Iris pigment epithelial cell (primary cell): ENCODE measurements at places on chromosomes 12 and 14.

GRCh38 chr12:106138357-106138632, 459 bp downstream of the NUAK1 start:
- no peak for DNase-seq

DNA sequence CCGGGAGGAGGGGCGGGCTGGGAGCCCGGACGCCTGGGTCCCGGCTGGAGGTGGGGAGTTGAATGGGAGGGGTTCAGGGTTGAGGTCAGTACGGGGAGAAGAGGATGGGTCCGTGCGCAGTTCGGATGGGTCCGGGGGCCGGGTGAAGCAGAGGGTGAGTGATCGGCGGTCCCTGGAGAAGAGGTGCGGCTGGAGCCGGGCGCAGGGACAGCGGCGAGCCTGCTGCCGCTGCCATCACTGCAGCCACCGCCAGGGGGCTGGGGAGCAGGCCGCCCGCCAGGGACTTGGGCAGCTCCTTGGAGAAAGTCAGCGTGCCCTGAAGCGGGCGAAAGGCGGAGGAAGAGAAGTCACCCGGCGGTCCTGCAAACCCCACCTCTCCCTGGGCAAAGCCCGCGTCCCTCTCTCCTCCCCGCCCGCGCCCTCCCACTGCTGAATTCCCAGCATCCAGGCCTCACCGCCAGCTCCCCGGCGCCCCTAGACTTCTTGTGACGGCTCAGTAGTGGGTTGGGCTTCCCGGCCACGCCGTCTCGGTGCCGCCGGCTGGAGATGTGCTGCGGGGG, 6.0 kb upstream of the GPR84 start:
- peak; percentile 76 for DNase-seq

DNA sequence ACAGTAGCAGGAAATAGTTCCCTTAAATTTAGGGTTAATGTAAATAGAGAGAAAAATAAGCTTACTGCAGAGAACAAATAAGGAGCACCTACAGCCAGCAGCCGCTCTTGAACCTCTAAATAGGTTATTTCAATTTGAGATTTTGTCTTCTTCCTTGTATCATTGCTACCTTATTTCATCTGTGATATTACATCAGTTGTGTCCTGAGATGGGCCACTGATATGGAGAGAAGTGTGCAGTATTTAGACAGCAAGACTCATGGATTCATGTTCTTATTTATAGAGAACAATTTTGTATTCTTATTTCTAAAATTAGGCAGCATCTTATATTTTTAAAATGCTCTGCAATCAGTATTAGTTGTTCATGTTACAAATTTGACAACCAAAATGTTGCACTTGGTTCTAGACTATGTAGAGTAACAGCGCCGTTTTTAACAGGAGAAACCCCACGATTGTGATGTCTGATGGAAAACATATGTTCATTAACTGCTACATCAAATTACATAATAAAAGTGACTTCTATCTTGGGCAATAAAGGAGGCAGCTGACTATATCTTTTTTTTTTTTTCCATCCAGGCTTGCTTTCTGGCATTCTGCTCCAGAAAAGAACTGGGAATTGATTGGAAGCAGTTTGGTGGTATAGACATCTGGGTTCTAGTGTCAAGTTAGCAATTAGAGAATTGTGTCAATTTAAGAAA, 117.9 kb downstream of the CAND1 start:
- DNase-seq: no peak

GRCh38 chr14:23132970-23133369, 13.9 kb upstream of the CEBPE start:
- no peak for DNase-seq

DNA sequence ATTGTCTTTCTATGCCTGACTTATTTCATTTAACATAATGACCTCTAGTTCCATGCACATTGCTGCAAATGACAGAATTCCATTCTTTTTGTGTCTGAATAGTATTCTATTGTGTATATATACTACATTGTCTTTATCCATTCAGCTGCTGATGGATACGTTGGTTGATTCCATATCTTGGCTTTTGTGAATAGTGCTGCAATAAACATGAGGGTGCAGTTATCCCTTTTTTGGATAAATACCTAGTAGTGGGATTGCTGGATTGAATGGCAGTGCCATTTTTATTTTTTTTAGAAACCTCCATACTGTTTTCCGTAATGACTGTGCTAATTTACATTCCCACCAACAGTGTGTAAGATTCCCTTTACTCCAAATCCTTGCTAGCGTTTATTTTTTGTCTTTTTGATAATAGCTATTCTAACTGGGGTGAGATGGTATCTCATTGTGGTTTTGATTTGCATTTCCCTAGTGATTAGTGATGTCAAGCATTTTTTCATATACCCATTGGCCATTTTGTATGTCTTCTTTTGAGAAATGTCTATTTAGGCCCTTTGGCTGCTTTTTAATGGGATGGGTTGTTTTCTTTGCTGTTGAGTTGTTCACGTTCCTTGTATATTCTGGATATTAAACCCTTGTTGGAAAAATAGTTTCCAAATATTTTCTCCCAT, 2.3 kb downstream of the OAS2 start:
- DNase-seq: no peak

- no peak for DNase-seq
Measured at GRCh38 chr14:32183151-32184058, 18.4 kb upstream of the RNU6-7 start.

- peak; percentile 84 for DNase-seq
Measured at GRCh38 chr14:23154964-23155587, 28.4 kb downstream of the SLC7A8 start.

GRCh38 chr12:127165567-127166392, 1101.2 kb upstream of the TMEM132C start:
- peak; percentile 63 for DNase-seq

- DNase-seq: no peak
Measured at GRCh38 chr14:25032092-25032784, 17.7 kb downstream of the STXBP6 start.

GRCh38 chr14:20998139-20998538, 954 bp upstream of the SLC39A2 start:
- DNase-seq: no peak

DNA sequence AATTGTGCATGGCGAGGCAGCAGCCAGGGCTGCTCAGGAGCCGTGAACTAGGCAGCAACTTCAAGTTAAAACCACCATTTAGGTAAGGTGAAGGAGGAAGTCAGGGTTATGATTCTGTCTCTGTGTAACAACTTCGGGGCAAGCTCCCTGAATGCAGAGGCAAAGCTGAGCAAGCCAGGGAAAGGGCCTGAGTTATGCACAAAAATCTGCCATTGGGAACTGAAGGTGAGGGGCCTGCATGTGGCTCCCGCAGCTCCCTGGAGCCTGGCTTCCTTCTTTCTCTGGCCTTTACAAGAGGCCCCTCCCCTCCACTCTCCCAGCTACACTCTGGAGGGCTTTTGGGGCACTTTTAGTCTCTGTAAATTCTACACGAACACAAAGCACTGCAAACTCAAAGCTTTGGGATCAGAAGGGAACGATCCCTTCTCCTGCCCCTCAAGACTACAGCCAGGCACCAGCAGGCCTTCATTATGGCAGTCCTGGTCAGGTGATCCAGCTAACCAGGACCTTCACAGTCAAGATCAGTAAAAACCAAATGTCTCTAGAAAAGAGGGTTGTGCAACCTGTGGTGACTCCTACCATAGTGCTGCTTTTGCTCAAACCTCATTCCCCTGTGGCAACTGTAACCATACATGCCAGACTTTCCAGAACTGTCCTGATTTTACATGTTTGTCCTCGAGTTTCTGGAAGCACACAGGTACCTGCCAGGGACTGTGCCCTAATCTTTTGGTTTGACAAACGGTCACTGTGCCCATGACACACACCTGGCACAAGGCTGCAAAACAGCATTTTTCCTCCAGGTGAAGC, 67.2 kb upstream of the PTGR2 start:
- DNase-seq: peak; percentile 84

- no peak for DNase-seq
Measured at GRCh38 chr12:104999347-104999685, 13.2 kb downstream of the NOPCHAP1 start.

GRCh38 chr14:83470959-83471695, 1937.5 kb upstream of the SEL1L start:
- DNase-seq: no peak

- DNase-seq: peak; percentile 35
Measured at GRCh38 chr12:98699586-98699985, 54.5 kb downstream of the APAF1 start.

- DNase-seq: no peak
Measured at GRCh38 chr12:65182012-65182739, 12.8 kb downstream of the LEMD3 start.

- no peak for DNase-seq
Measured at GRCh38 chr12:118589162-118589561, 212.8 kb downstream of the SUDS3 start.

DNA sequence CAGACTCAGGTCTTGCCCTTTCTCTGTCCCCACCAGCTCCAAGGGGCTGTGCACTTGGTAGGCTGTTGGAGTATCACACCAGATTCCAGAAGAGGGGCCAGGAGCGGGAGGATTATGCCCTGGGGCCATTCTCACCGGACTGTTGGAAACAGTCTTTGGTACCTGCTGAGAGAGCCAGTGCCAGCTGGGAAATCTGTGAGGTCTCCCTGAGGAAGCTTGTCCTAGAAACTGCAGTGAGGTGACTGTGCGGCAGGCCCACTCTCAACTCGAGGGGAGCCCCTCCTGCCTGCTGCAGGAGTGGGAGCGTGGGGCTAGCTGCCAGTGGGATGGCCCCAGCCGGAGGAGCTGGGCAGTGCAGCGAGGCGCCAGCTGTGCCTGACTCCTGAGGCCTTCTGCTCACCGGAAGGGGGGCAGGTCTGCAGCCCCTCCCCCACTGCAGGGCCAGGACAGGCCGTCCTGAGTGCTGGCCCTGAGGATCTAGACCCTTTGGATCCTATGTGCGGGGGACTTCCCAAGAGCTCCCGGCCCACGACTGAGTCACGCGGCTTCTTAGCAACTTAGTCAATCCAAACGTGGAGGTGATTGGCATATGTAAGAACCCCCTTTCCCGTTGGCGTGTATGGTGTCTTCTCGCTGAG, 295.2 kb downstream of the CACNA1C start:
- peak; percentile 56 for DNase-seq

- DNase-seq: no peak
Measured at GRCh38 chr12:24597580-24597979, 351.3 kb downstream of the BCAT1 start.

DNA sequence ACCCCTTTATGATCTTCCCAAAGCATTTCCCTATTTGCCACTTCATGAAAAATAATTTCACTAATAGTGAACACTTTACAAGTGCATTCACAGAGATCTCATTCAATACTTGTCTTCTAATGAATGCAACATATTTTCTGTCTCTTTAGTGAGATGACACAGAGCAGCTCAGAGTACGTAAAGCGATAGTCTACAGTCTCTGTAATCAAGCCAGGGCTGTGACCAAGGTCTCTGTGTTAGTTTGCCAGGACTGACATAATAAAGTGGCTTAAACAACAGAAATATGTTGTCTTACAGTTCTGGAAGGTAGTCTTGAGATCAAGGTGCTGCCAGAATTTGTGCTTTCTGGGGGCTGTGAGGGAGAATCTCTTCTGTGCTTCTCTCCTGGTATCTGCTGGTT, 33.1 kb upstream of the FRS2 start:
- DNase-seq: no peak

- DNase-seq: peak; percentile 11
Measured at GRCh38 chr14:28902930-28903329, 136.3 kb downstream of the FOXG1 start.

DNA sequence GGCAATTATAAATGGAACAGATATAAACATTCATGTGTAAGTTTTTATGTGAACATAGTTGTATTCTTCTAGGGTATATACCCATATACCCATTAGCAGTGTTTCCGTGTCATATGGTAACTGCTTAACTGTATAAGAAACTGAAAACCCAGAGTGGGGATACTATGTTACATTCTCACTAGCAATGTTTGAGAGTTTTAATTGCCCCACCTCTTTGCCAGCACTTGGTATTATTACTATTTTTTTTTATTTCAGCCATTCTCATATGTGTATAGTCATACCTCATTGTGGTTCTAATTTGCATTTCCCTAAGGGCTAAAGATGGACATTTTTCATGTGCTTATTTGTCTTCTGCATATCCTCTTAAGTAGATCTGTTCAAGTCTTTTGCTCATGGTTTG, 28.7 kb upstream of the ITPR2 start:
- no peak for DNase-seq

GRCh38 chr12:57156701-57157403, 9.4 kb upstream of the LRP1-AS start:
- DNase-seq: no peak
